ENCODE measurements at places on chromosomes 2 and 18.

DNA sequence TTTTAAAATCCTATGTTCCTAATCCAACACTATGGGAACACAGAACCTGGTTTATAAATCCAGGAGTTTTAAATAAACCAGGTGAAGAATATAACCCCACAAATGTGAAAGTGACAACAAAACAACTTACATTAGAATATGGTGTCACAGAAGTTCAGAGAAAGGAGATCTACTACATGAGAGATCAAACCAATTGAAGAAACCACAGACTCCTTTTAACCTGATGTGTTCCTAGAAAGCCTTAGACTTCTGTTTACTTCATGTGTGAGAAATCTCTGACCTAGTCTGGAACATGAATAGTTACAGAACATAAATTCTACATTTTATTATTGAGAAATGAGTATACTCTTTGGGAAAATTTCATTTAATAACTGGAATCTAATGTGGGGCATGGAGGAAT is 165.3 kb downstream of the FTCDNL1 start:
- no peak for DNase-seq

DNA sequence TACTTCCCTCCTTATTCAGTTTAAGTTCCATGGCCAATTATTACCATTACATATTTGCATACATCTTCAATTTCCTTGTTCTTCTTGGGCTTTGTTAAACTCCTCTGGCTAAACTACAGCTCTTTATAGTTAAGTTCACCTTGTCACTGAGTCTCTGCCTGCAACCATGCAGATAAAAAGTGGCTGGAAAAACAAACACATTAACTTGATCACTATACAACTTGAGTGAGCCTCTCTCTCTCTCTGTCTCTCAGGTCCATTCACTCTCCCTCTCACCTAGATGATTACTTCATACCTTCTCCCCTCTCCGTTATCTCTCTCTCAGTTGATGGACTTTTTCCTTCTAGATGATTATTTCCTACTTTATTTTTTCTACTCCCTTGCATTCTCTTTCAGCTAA is 30.3 kb downstream of the GCFC2 start:
- no peak for DNase-seq

- no peak for DNase-seq
Measured at GRCh38 chr2:155427470-155427869, 729.0 kb downstream of the KCNJ3 start.

GRCh38 chr2:136378712-136379595 is 261.0 kb upstream of the CXCR4 start:
- DNase-seq = peak; percentile 48

DNA sequence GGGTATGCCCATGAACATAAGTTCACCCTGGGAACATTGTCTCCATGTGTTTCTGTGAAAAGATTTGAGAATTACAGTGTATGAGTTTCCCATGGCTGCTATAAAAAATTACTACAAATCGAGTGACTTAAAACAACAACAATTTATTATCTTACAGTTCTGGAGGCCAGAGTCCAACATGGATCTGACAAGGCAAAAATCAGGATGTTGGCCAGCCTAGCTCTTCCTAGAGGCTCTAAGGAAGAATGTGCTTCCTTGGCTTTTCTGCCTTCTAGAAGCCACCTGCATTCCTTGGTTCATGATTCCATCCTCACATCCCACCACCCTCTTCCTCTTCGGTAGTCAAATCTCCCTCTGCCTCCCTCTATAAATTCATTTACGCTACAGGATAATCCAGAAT is 38.6 kb downstream of the FAM124B start:
- DNase-seq = no peak

DNA sequence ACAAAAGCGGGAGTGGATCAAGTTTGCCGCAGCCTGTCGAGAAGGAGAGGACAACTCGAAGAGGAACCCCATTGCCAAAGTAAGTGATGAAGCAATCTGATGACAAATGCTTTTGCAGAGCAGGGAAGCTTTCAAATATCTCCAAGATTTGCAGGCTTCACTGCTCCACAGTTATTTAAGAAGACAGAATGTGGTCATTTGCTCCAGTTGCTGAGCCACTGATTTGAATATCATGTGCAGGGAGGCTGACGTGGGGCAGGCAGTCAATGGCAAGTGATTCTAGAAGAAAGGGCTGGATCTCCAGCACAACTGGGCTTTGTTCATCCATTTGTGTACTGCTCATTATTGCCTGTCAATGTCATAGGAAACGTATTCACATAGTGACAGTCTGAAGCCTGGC is 10.2 kb downstream of the DSG4 start:
- no peak for DNase-seq

DNA sequence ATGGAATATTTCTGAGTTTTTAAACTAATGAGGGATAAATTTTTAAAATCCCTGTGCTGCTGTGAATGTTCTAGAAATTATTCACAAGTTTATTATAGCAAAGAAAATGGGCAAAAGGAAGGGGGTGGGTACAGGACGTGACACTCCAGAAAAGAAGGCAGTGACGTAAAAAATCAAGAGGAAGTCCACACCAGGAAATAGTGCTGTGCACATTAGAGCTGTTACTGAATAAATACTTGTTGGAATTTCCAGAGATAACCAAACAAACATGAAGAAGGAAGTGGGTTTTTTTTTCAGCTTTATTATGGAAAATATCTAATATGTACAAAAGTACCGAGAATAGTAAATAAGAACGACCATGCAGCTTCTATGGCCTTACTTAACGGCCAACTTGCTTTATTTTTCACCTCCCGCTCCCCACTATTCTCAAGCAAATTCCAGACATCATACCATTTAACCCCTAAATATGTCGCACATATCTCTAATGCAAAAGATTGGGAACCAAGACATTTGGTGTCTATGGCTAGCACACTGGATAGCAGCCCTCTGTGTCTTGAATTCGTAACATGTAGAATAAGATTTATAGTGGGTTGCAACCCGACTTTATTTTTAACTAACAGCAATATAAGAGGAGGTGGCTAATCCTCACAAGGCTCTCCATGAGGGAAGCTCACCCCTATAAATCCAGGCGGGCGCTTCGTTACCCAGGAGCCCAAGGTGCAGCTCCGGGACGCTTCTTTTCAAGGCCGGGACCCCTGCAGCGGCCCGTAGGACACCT is 580 bp upstream of the NDUFV2 start:
- DNase-seq = no peak

- no peak for DNase-seq
Measured at GRCh38 chr2:128477026-128477820, 158.6 kb upstream of the HS6ST1 start.

DNA sequence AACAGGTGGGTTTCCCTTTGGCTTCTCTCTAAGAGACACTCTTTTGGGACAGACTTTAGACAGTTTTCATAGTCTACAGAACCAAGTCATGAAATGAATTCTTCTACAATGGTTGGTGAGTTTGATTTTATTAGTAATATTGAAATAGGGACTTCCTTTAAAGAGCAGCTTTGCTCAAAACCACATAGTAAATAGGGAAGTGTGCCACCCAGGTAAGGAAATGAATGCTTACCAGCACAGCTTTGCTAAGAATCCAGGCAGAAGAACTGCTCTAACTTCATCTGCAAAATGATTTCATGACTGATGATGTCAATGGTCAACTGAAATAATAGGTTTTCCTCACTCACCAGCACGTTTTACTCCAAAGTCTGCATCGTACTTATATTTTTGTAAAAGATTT is 89.2 kb downstream of the NYAP2 start:
- no peak for DNase-seq

- DNase-seq = no peak
Measured at GRCh38 chr2:19932928-19933327, 31.1 kb upstream of the TTC32 start.

GRCh38 chr2:166180951-166181812 is 53.4 kb upstream of the SCN1A start:
- no peak for DNase-seq

DNA sequence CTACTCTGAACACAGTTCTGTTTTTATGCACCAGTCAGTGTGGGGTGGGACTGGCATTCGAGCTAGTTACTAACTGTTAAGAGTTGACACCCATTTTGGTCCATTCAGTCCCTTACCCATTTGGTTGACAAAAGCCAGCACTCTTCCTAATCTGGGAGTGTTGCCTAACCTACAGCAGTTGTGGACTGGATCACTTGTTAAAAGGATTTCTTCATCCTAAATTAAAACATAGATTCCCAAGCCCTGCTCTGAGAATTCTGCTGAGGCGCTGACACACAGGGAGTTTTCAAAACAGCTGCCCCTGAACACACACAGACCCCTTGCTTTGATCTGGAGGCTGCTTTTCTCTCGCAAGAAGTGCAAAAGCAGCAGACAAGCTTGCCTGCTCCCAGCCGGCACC is 6.4 kb downstream of the TIMM21 start:
- DNase-seq = no peak

DNA sequence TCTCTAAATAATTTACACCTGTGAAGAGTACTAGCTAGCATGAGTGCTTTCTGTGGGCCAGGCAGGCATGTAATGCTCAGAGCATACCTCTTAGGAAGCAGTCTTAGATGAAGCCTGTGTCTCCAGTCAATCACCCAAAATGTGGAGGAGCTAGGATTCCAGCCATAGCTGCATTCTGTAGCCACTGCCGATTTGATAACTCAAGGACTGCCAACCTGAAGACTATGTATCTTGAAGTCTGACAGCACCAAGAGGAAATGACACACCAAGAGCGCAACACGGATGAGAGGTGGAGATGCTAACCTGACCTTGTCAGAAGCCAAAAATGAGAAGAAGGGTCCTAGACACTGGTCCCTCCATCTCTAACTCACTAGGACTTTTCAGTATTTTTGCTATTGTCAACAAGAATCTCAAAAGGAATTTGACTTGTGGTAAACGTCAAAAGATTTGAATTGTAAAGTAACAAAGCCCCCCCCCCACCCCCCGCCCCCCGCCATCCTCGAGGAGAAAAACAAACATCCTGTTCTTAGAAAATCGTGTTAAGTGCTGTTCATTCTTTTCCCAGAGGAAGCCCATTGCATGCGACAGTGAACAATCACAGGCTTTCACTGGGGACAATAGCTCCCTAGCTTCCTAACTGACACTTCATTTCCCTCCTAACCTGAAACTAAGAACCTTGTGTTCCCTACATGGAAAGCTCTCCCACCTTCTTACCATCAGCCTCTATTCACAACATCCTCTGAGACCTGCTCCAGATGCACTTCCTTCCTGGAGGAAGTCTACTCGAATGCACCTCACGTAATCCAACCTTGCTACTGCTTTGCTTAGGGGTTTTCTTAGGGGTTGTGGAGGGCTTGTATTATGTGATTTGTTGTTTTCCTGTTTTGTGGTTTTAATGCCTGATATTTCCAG is 14.7 kb downstream of the CDC42EP3 start:
- no peak for DNase-seq

DNA sequence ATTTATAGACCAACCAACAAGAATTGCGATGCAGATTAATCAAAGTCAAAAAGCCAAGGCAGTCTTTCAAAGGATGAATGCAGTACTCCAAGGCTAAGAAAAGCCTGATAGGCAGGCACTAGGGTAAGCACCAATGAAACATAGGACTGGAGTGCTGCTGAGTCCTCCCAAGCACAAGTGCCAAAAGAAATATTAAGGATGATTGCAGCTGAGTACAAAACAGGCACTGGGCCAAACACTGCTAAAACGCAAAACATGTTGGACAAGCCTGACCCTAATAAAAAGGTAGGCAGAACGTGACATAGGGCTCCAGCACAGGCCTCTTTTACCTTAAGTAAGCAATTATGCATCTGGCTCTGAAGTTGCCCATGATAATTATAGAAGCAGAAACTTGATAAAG is 160.1 kb upstream of the LRP1B start:
- DNase-seq = no peak

DNA sequence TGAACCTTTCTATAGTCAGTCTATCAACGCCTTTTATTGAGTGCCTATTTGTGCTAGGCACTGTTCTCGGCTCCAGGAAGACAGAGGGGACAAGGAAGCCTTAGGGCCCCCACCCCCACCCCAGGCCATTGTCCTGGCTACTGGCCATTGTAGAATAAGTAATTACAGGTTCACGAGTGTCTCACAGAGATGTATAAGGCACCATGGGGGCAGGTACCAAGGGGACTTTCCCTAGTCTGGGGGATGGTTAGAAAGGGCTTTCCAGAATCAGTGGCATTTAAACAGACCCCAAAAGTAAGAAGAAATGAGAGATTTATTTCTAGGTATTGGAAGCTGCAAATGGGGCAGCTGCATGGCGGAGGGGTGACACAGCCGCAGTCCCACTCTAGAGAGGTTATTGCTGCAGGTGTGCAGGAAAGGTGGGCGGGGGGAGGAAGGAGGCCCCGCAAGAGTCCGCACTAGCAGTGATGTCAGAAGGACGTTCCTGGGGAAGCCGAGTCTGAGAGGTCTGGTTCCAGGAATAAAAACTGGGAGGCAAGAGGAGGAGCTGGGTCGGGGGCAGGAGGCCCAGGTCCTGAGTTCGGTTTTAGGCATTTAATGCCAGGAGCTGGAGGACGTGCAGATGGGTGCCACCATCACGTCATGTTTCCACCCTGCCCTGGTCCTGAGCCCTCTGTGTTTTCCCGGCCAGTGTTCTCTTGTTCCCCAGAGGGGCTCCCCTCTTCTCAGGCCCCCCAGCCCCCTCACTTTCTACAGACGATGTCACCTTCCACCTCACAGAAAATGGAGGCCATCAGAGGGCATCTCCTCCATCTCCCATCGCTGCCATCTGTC is 30.5 kb downstream of the FOSL2 start:
- no peak for DNase-seq

DNA sequence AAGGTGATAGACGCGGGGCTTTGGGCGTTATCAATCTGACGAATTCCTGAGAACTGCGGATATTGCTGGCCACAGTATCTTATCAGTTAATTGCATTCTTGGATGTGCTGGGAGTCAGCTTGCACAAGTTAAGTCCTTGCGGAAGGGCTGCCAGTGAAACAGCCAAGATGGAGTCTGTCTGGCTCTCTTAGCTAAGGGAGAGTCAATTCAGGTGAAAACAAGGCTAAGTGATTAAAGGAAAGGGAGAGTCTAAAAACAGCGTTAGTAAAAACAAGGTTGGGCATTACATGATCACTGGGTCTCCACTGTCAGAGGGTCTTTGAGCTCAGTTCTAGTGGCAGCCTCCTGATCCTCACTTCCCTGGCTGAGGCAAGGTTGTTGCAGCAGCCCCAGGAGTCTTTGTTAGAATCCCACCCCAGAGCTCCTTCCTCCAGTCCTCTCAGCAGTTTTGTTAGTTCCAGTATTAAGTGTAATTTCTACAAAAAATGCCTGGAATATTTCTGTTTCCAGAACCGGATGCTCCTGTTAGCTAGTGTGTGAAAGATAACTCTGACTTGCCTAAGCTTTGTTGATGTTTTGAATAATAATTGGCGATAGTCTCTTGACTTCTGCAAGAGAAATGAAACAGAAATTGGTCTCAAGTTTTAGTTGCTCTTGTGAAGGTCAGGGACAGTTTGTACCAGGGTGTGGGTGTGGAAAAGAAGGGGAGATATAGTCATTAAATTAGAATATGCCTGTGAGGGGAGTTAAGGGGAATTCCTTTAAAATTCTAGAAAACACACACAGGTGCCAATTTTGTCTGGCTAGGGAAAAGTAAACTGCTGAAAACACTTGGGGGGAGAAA is 10.6 kb downstream of the CFLAR start:
- no peak for DNase-seq

DNA sequence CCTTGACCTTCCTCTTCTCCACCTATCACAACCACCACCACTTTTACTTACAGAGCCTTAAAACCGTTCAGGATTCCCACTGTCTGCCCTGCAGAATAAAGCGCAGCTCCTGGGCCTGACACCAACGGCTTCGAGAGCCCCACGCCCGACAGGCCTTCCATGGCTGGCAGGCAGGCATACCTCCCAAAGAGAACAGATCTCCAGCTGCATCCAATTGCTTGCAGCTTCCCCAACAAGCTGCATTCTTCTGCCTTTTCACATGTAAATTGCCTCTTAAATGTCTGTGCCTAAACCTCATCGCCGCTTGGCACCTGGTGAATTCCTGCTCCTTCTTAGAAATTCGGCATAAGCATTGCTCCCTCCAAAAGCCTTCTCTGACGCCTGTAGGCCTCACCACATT is 31.5 kb upstream of the FAM124B start:
- no peak for DNase-seq

Measured in stimulated activated CD4-positive, alpha-beta T cell treated with anti-CD3 and anti-CD28 coated beads, Interleukin-15, amount 100 ng/mL, for 1 hour (primary cell).